ENCODE measurements at places on chromosomes 13 and 19.

DNA sequence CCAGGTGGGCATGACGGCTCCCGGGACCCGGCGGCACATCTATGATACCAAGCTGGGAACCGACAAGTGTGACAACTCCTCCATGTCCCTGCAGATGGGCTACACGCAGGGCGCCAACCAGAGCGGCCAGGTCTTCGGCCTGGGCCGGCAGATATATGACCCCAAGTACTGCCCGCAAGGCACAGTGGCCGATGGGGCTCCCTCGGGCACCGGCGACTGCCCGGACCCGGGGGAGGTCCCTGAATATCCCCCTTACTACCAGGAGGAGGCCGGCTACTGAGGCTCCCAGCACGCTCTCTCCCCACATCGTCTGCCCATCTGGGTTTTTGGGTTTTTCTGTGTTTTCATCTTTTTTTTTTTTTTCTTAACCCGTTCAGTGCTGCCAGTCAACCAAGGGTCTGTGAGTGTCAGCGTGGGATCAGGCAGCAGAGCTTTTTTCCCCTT lies 2.3 kb upstream of the ABCA7 start:
- DNase-seq, result no peak

DNA sequence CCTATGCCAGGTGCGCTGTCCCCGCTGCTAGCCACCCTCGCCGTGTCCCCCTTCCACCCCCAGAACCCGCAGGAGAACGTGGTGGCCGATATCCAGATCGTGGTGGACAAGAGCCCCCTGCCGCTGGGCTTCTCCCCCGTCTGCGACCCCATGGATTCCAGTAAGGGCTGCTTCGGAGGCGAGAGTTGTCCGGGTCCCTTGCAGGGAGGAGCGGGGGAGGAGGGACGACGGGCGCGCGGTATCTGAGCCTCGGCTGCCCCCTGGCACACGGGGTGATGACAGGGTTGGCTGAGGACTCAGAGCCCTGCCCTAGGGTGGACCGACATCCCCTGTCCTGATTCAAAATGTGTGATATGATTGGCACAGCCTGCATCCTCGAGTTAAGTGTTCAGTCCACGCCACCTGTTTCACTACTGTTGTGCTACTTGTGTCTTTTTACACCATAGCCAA lies 653 bp downstream of the MVB12A start:
- no peak for DNase-seq

- no peak for DNase-seq
Measured at GRCh38 chr13:32265726-32266125, 49.4 kb downstream of the ZAR1L start.

- no peak for DNase-seq
Measured at GRCh38 chr13:39200249-39200910, 162.1 kb downstream of the NHLRC3 start.

DNA sequence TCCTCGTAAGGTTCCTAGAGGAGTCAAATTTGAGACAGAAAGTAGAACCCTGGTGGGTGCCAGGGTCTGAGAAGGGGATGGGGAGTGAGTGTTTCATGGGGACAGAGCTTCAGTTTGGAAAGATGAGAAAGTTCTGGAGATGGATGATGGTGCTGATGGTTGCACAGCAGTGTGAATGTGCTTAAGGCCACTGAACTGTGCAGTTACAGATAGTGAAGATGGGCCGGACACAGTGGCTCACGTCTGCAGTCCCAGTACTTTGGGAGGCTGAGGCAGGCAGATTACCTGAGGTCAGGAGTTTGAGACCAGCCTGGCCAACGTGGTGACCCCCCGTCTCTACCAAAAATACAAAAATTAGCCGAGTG lies 917 bp downstream of the SPC24 start:
- no peak for DNase-seq

DNA sequence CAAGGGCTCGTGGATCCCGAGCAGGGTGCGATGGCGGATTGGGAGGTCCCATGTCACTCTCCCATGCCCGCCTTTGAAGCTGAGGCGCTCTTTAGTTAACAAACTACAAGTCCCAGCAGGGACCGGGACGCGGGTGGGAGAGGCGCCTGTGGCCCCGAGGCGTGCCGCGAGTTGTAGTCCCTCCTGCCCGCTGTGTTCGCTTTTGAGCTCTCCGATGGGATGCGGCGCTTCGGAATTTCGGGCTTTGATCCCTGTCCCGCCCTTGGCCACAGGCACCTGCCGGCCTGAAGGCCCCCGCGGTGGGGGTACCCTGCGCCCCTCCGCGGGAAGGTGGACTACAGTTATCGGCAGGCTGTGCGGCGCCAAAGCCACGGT lies 11.0 kb downstream of the CYTH2 start:
- DNase-seq, result no peak

GRCh38 chr13:40191186-40191980 lies 475.1 kb downstream of the FOXO1 start:
- DNase-seq, result no peak

GRCh38 chr13:110815471-110816204 lies 99.2 kb downstream of the ANKRD10 start:
- DNase-seq, result no peak

- DNase-seq, result no peak
Measured at GRCh38 chr13:109271555-109272541, 514.5 kb downstream of the IRS2 start.

DNA sequence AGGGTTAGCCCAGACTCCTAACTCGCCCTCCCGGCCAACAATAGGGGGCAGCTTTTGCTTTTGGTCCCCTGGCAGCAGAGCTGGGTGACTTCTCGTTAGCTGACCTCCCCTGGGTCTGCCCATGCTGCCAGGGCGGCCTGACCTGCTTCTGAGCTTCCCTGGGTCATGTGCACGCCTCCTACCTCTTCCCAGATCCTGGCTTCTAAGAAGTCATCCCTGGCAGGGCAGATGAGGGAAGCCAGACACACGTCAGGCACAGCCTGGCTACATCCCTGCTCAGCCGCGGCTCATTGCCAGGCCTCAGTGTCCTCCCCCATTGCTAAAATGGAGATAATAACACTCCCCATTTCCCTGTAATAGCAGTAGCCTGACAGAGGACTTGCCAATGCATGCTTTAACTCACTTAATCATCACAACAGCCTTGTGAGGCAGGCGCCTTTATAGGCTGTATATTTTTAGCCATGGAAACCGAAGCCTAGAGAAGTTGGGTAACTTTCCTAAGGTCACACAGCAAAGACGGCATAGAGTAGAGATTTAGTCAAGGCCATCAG lies 2.1 kb downstream of the KCNK6 start:
- no peak for DNase-seq

GRCh38 chr19:16363133-16363851 lies 38.7 kb downstream of the KLF2 start:
- no peak for DNase-seq

GRCh38 chr13:24097667-24098066 lies 62.9 kb upstream of the SPATA13 start:
- DNase-seq, result no peak

DNA sequence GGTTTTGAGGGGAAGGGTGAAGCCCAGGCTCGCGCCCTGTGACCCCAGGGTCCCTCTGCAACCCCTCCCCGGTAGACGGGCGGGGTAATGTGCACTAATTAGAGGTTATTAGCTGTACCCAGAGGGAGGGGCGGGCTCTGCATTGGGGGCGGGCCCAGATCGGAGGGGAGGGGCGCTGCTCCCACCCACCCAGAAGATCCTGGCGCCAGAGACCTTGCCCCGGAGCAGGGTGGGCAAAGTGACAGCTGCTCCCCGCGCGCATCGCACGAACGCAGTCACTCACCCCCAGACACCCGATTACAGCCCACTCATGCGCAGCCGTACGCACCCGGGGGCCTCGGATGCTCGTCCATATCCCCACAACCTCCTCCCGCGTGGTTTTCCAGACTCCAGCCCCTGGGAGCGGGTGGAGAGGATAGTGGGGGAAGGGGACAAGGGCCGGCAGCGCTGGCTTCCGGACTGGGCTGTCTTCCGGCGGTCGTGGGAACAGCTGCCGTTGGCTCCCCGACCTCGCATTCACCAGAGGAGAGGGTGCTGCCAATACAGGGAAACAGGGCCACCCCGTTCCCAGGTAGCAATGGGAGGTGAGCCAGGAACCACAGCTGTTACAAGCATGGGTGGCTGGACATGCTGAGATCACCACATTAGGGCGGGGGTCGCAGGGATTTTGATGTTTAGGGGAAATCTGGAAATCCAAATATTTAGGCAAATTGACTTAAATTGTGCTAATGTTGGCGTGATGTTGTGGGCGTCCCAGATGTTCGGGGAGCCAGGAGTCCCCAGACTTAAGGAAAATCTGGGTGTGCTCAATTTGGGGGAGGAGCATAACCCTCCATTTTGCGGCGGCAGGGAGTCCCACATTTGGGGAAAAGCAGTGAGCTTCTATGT lies 2.9 kb upstream of the HOOK2 start:
- no peak for DNase-seq

DNA sequence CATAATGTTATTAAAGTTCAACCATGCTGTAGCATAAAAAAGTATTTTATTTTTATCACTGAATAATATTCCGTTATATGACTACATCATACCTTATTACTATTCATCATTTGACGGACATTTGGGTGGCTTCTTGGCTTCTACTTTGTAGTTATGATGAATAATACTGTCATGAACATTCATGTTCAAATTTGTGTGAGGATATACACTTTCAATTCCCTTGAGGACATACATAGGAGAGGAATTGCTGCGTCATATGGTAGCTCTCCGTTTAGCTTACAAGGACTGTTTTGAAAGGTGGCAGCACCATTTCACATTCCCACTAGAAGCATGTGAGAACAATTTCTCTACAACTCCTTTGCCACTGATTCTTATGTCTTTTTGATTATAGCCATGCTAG lies 910.8 kb upstream of the MIR17HG start:
- DNase-seq, result no peak

DNA sequence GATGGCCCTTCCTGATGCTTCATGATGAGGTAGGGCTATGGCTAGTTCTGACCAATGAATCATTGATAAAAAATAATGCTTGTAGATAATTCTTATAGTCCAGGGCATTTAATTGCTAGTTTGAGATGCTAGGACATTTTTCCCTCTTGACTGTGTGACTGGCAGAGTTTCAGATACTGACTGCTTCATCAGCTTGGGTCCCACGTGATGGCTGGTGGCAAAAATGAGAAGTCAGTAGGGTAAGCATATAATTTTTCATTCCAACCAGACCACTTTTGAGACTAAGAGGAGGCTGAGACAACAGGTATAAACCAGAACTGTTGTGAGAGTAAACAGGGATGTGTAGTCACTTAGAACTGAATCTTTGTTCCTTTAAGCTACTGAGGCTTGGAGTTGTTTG lies 183.3 kb downstream of the HS6ST3 start:
- no peak for DNase-seq

DNA sequence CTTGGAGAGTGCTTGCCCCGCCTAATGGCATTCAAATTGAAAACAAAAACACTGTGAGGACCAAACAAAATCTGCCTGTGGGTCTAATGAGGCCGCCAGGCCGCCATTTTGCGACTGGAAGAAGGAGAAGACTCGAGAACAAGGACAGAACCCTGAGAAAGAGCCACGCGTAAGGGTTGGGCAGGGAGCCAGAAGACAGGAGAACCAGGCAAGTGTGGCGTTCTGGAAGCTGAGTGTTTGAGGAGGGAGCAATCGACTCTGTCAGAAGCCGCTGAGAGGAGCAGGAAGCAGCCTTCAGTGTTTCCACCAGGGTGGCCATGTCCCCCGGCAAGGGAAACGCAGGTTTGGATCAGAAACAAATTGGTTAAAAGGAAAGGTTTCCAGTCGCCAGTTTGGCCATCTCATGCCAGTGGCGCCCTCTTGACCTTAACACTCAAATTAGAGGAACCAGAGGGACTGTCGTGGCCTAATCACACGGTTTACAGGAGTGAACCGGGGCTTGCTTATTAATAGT lies 10.2 kb upstream of the PTOV1 start:
- DNase-seq, result no peak

DNA sequence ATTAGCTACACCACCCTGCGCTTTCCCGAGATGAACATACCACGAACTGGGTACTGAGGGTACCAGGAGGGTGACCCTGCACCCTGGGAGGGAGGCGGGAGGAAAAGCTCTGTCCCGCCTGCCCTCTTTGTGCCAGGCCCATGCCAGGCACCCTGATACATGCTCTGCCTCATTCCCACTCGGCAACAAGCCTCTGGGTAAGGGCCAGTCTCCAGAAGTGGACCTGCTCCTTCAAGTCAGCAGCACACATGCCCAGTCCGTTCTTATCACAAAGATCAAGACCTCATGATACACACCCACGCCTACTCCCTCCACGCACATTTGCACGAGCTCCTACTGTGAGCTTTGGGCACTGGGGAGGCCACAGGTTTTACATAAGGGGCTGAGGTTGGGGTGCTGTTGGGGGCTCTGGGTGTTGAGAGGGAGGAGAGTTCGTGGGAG lies 2.0 kb upstream of the FFAR1 start:
- DNase-seq, result no peak

- DNase-seq, result no peak
Measured at GRCh38 chr13:110047496-110047895, 259.5 kb downstream of the COL4A1 start.

DNA sequence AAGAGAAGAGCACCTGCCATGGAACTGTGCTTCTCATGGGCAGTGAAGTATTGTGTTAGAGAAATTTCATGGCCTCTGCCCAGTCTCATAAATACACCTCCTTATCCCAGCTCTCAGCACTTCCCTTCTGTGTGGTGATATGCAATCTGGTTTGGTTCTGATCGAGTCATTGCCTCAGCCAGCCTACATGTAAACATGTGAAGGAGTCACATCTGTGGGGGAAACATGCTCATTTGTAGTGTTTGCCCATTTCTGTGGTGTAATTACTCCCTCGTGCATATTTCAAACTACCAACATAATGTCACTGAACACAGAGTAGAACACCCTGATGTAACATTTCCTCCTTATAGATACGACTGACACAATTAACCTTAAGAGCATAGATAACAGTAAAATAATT lies 183.0 kb downstream of the DCT start:
- no peak for DNase-seq

- DNase-seq, result no peak
Measured at GRCh38 chr19:9323557-9323918, 441 bp upstream of the ZNF559 start.

DNA sequence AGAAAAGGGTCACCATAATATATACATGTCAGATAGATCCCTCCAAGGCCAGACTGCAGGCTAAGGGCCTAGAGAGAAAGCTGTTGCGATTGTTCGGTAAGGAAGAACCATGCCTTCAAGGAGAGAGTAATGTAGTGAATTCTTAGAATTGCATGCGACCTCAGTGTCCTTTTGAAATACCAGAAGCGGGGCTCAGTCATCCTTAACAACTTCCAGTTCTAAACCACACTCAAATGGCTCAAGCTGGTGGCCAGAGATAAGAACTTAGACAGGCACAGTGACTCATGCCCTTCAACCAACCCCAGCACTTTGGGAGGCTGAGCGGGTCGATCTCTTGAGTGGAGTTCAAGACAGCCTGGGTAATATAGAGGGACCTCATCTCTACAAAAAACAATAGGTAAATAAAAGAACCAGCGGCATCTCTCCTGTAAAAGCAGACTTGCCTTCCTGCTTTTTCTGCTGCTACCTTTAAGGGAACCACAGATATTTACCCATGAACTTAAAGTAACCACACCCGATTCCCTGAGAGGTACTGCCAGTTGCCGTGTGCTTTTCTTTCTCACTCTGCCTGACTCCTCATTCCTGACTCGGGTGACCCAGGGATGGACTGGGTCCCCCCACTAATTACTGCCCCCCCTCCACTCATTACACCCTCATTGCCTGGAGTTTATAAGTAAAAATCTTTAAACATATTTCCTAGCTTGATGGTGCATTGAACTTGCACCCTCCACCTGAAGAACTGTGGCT lies 15.4 kb upstream of the SIGLEC6 start:
- DNase-seq, result peak; percentile 36
